ENCODE measurements at places on chromosomes 3 and 15. TPM values are rescaled to one million over a fixed set of nuclear protein-coding genes. Genes with fewer than 3 reads are reported as not detected.

GRCh38 chr15:45064386-45064785, 41.4 kb downstream of the SORD start:
- H3K4me3 ChIP-seq: no peak overlapping the region
- H3K27me3 ChIP-seq: no peaks in the 10 kb centered on the region
- H3K36me3 ChIP-seq: peaks cover 24% of the 10 kb centered on the region
- DNase-seq: no peak
- no peaks in the 10 kb centered on the region for H3K4me1 ChIP-seq
- H3K27ac ChIP-seq: no peak overlapping the region

DNA sequence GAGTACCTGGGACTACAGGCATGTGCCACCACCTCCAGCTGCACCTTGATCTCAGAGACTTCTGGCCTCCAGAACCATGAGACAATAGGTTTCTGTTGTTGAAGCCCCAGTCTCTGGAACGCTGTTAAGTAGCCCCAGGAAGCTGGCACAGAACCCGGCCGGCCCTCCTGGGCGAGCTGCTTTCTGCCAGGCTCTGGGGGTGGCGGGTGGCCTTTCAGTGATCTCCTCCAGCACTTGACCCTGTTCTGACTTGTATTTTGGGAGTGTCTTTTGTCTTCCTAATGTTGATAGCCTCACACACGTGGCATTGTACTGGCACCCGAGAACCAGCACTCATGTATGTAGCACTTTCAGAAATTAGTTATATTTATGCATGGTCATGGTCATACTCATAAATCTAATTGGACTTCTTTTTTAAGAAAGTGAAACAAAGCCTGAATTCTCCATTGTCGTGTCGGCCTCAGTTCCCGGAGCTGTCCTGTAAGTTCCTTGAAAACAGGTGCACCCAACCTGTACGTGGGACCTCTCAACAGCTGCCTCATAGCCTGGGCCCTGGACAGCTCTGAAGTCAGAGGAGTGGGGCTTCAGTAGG, 74.0 kb downstream of the TFRC start:
- no peaks in the 10 kb centered on the region for H3K4me1 ChIP-seq
- no peaks in the 10 kb centered on the region for H3K36me3 ChIP-seq
- no peaks in the 10 kb centered on the region for H3K27me3 ChIP-seq
- DNase-seq: no peak
- no peak overlapping the region for H3K4me3 ChIP-seq

DNA sequence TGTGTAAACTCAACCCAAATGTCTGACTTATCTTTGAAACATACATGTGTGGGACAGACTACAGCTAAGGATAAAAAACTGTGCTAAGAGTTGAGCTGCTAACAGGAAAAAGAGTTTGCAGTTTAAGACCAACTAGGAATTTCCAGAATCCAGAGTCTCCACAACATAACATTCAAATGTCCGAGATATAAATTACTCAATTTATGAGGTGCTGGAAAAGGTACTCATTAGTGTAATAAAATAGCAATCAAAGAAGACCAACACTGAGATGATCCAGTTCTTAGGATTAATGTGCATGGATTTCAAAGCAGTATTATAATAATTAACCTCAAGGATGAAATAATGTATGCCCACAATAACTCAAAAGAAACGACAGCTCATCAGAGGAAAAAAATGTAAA, 426.5 kb upstream of the KCNMB2 start:
- DNase-seq: no peak
- H3K4me3 ChIP-seq: no peak overlapping the region
- no peaks in the 10 kb centered on the region for H3K27me3 ChIP-seq
- H3K27ac ChIP-seq: no peak overlapping the region
- no peaks in the 10 kb centered on the region for H3K4me1 ChIP-seq
- H3K36me3 ChIP-seq: no peaks in the 10 kb centered on the region

GRCh38 chr15:62942428-62942827, 100.1 kb upstream of the TPM1 start:
- H3K36me3 ChIP-seq: no peaks in the 10 kb centered on the region
- H3K27me3 ChIP-seq: no peaks in the 10 kb centered on the region
- DNase-seq: no peak
- no peak overlapping the region for H3K4me3 ChIP-seq
- H3K27ac ChIP-seq: no peak overlapping the region

GRCh38 chr3:38401246-38401962, 52.3 kb upstream of the ACVR2B start:
- no peak overlapping the region for H3K4me3 ChIP-seq
- no peaks in the 10 kb centered on the region for H3K4me1 ChIP-seq
- H3K27me3 ChIP-seq: no peaks in the 10 kb centered on the region
- no peak for DNase-seq

DNA sequence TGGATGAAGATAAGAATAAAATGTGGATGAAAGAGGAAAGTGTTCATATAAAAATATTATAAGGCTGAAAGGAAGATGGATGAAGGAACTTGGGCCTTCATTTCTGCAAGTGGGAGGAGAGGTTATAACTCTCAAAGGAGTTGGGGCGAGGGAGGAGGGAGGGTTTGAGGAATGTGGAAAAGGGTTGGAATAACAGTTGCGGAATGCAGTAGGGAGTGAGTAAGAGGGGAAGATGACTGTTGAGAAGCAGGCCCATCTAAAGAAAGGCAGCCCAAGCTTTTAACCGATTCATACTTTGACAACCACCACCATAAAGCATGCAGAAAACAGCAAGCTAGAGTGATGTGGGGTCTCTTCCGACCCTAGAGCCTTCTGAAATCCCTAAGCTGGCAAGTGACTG, 8.3 kb upstream of the TM4SF4 start:
- no peaks in the 10 kb centered on the region for H3K36me3 ChIP-seq
- no peak overlapping the region for H3K27ac ChIP-seq
- no peaks in the 10 kb centered on the region for H3K27me3 ChIP-seq
- no peak overlapping the region for H3K4me3 ChIP-seq

DNA sequence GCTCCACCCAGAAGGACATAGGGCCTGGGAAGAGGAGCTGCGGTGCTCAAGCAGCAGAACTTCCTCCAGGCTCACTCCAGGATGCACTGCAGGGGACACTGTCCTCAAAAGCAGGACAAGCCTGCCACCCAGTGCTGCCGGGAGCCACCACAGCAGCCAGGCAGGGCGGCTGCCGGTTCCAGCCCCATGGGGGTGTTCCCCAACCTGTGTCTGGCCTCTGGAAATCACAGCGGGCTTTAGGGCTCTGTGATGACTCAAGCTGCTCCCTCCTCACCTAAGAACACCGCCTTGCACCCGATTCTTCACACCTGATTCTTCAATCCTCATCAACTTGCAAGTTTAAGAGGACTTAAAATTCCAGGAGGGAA, 71.9 kb upstream of the SLC6A11 start:
- DNase-seq: no peak
- peaks cover under 1% of the 10 kb centered on the region for H3K4me1 ChIP-seq
- H3K36me3 ChIP-seq: no peaks in the 10 kb centered on the region
- no peak overlapping the region for H3K27ac ChIP-seq
- peaks cover 30% of the 10 kb centered on the region for H3K27me3 ChIP-seq
- no peak overlapping the region for H3K4me3 ChIP-seq

- DNase-seq: no peak
- no peak overlapping the region for H3K27ac ChIP-seq
- no peak overlapping the region for H3K4me3 ChIP-seq
Measured at GRCh38 chr3:176005564-176005963, 1146.4 kb downstream of the NAALADL2 start.

GRCh38 chr3:95460274-95460673, 1354.1 kb upstream of the EPHA6 start:
- no peak for DNase-seq
- no peak overlapping the region for H3K27ac ChIP-seq
- no peaks in the 10 kb centered on the region for H3K36me3 ChIP-seq
- H3K4me1 ChIP-seq: no peaks in the 10 kb centered on the region
- H3K4me3 ChIP-seq: no peak overlapping the region

DNA sequence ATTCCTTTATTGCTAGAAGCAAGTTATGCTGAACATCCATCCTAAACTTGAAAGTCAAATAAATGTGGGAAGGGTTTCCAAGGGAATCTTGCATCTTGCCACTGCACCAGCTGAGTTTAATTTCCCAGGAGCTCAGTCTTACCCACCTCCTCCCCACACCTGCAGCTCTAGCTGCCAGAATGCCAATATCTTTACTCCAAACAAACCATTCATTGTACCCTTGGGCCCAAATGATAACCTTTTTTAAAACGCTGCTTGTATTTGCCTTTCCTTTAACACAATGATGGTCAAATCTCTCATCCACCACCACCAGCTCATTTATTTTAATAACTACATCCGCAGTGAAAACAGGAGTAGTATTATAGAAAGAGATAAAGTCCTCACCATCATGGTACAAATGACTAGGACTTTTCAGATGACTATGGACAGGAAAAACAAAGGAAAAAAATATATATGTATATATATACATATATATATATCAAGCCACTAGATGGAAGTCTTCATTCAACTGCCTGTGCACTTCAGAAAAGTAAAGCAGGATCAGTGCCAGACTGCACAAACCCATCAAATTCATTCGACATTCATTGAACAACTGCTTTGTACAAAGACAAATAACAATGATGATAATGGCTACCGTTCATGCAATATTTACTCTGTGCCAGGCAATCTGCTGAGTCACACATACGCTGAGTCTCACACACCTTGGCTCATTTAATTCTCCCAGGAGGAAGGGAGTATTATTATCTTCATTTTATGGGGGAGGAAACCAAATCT, 44.0 kb downstream of the BFSP2 start:
- H3K27me3 ChIP-seq: no peaks in the 10 kb centered on the region
- H3K4me1 ChIP-seq: no peaks in the 10 kb centered on the region
- no peak overlapping the region for H3K4me3 ChIP-seq

DNA sequence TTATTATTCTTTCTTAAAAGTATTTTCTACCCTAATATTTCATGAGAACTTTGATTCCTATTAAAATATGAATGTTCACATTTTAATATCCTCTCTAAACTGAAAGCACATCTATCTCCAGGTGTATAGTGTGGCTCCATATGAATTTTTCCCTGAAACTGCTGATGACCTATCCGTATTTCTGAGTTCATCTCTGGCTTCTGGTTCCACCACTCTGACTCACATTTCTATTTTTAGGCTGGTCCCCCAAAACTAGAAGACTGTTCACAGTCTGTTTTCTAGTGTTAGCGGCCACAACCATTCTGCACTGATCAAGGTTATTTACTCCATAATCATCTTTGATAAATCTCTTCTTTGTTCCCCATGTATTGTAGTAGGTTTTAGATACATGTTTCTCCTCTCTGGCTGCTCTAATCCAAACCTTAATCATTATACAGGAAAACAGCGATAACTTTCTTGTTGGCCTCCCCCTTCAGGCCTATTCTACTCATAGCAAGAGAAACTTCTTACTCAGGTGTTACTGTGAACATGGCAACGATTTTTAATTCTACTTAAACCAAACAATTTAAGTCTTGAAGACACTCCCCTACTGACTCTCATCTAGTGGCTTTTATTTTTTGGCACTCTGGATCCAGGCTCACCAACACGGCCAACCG, 12.8 kb downstream of the ADPGK start:
- H3K4me3 ChIP-seq: no peak overlapping the region
- H3K36me3 ChIP-seq: peaks cover 14% of the 10 kb centered on the region
- no peaks in the 10 kb centered on the region for H3K27me3 ChIP-seq

DNA sequence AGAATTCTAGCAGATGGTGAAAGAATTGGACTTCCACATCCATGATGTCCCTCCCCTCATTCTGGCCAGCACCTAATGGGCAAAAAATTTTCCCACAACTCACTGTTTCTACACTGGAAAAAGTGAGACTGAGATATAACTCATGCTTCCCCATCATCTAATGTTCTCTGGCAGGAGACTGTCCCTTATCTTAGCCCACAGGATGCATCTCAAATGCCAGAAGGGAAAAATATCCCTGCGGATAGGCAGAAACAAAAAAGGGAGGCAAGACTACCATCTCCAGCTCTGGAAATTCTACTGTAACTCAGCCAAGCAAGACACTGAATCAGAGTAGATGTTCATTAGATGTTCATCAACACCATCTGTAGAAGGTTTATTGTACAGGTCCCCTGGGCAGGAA, 58.6 kb downstream of the DLG1 start:
- H3K27me3 ChIP-seq: no peaks in the 10 kb centered on the region
- H3K4me1 ChIP-seq: no peaks in the 10 kb centered on the region
- no peak overlapping the region for H3K4me3 ChIP-seq
- peaks cover 33% of the 10 kb centered on the region for H3K36me3 ChIP-seq
- DNase-seq: no peak

DNA sequence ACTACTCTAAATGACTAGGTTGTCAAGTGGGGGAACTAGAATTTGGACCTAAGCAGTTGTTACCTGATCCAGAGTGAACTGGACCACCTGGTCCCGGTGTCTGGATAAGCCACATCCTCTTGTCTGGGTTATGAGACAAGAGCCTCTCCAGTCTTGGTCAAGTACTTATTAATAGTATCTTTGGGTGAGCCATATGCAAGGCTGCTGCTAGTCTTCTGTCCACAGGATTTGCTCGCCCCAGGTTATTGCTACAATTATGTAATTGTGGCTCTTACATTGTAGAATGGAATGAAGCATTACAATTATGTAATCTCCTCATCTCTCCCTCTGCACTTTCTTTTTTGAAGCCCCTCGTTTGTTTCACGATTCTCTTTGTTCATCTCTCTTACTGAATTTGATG, 24.0 kb upstream of the AGBL1 start:
- H3K27me3 ChIP-seq: no peaks in the 10 kb centered on the region
- DNase-seq: no peak
- H3K4me3 ChIP-seq: no peak overlapping the region
- no peaks in the 10 kb centered on the region for H3K36me3 ChIP-seq

GRCh38 chr15:59315914-59316451, 56.7 kb downstream of the MYO1E start:
- peaks cover 30% of the 10 kb centered on the region for H3K4me1 ChIP-seq
- no peaks in the 10 kb centered on the region for H3K27me3 ChIP-seq
- no peak for DNase-seq
- H3K4me3 ChIP-seq: no peak overlapping the region

ACKR2 gene
- total RNA-seq: 34.3 TPM

PAK6 gene
- total RNA-seq: 2.0 TPM

PP2D1 gene
- not detected for total RNA-seq

FEZF2 gene
- not detected for total RNA-seq

CHRM5 gene
- 0.44 TPM for total RNA-seq

CLDN18 gene
- not detected for total RNA-seq

SELENOS gene
- 80.0 TPM for total RNA-seq
